ENCODE measurements at places on chromosomes 4 and X.

GRCh38 chr4:99847362-99847976, 30.8 kb downstream of the DAPP1 start:
- peak; percentile 50 for DNase-seq

DNA sequence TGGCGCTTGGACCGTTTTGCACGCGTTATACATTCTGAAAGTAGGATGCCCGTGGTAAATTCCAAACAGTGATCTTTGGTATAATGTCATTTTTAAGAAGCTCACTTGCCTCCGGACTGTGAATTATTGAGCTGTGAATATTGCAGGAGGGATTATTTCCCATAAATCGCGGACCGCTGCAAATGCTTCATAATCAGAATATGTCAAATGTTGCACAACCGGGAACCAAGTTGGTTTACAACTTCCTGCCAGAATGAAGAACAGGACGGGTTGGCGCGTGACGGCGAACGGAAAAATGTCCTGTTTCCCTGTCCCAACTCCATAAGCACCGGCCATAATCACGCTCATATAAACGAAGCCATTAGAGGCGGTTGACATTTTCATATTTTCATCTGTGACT, 67.6 kb downstream of the SHOX start:
- DNase-seq, result no peak

DNA sequence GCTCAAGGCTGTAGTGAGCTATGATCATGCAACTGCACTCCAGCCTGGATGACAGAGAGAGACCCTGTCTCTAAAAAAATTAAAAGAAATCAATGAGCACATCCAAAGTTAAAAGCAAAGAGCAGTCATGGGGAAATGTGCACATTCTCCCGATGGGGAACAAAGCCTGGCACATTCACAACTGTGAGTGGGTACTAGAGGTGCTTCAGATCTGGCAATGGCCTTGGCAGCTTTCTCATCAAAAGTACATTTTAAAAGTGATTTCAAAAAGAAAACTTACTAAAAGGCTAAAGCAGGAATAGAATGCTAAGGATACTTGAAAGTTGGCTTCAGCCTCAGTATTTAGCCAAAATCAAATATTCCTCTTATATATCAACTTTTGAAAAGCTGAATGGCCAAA, 145.9 kb upstream of the MAOA start:
- DNase-seq, result no peak

DNA sequence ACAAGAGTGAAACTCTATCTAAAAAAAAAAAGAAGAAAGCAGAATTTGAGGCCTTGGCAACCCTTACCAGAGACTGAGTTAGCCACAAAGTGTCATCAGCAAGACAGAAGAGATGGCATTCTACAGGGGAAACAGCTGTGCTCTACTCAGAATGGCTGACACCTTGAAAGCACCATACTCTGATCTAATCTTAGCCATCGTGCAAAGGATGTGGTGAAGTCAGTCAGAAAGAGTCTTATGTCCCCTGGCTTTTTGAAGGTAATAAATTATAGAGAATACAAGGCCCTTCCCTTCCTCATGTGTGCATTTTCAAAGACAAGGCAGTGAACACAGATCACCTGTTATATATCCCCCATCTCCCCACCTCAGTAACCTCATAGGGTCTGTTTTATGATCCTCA, 13.2 kb downstream of the CLNK start:
- peak; percentile 48 for DNase-seq

DNA sequence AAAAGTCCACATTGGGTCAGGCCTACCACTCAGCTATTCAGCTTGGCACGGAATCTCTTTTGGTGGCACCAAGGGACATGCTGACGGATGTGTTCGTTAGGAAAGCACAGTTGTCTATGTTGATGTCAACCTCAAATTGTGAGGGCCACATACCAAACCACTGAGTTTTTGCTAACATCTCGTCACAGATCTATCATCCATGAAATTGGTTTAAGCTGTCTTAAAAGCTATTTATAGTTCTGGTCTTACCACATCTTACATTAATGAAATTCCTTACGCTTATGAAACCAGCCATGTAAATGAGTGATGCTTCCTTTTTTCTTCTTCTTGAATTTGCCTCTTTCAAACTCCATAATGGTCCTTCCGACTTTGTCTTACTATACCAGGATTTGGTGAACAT, 101.5 kb downstream of the MGST2 start:
- no peak for DNase-seq

- no peak for DNase-seq
Observed at GRCh38 chrX:155889328-155889727, 8.2 kb downstream of the VAMP7 start.

DNA sequence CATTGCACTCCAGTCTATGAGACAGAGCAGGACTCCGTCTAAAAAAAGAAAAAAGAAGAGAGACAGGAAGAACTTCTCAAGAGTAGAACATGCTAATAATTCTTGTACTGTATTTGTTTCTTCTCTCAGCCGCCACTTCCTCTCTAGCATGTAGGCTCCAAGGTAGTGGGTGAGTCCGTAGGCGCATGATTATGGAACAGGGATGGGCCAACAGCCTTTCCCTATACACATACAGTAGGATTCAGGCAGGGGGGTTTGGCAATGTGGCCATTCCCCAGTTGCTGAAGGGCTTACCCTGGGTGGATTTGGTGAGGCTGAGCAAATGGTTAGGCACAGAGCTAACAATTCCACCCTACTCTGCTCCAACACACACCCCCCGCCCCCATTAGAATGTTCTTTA, 35.0 kb upstream of the APLN start:
- no peak for DNase-seq

DNA sequence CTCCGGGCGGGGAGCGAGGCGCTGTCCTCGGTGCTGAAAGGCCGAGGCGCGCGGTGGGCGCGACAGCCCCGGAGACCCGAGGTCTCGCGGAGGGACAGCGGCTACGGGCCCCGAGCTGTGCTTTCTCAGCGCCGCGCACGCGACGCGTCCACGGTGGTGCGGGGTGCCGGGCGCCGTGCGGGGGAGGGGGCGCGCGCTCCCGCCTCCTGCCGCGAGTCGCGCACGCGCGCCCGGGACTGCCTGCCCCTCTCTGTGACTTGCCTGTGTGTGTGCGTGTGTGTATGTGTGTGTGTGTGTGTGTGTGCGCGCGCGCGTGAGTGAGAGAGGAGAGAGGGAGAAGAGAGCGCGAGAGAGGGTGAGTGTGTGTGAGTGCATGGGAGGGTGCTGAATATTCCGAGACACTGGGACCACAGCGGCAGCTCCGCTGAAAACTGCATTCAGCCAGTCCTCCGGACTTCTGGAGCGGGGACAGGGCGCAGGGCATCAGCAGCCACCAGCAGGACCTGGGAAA, at the start of gene GRIA2:
GRIA2 (plus strand) TSS at position 358 of the 511 bp plus-strand sequence. CDS start 315 bp downstream, outside the sequence.
- no peak for DNase-seq

- DNase-seq, result no peak
Observed at GRCh38 chr4:3107691-3108121, 33.2 kb downstream of the HTT start.

GRCh38 chr4:67332627-67333026, 212.7 kb downstream of the CENPC start:
- DNase-seq, result no peak

- no peak for DNase-seq
Observed at GRCh38 chr4:124783847-124784246, 71.3 kb upstream of the ANKRD50 start.

GRCh38 chrX:2374086-2374485, 126.7 kb downstream of the DHRSX start:
- DNase-seq, result no peak

DNA sequence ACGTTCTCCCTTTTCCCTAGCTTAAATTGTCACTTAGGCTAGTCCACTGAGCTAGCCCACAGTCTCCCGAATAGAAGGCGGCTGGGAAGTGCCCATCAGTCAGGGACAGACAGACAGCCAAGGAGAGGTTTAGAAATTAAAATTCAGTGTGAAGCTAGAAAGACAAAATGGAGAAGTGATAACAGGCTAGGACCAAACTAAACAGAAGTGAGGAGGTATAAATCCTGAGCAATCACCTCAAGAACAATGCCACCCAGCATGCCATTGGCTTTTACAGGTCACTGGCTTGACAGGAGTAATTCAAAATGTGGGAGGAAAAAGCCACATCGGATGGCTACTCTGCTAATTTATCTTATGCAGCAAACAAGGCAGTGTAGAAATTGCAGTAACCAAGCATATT, 138.9 kb downstream of the MAPK10 start:
- no peak for DNase-seq

GRCh38 chrX:40504801-40505605, 75.8 kb upstream of the ATP6AP2 start:
- no peak for DNase-seq

GRCh38 chr4:24056289-24056688, 166.4 kb upstream of the PPARGC1A start:
- DNase-seq, result no peak

DNA sequence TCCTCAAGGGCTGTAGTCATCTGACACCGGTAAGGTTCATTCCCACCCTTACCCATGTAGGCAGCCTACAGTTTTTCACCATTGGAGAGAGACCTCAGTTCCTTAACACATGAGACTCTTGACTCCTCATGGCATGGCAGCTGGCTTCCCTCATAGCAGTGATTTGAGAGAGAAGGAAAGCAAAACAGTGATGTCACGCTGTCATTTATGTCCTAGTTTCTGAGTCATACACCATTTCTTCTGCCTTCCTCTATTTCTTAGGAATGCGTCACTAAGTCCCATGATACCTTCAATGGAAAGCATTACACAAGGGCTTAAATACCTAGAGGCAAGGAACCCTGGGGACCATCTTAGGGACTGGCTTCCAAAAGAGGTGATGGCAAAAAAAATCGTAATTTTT, 226.1 kb downstream of the SPCS3 start:
- no peak for DNase-seq

- DNase-seq, result no peak
Observed at GRCh38 chrX:124421898-124422655, 75.7 kb downstream of the SH2D1A start.

DNA sequence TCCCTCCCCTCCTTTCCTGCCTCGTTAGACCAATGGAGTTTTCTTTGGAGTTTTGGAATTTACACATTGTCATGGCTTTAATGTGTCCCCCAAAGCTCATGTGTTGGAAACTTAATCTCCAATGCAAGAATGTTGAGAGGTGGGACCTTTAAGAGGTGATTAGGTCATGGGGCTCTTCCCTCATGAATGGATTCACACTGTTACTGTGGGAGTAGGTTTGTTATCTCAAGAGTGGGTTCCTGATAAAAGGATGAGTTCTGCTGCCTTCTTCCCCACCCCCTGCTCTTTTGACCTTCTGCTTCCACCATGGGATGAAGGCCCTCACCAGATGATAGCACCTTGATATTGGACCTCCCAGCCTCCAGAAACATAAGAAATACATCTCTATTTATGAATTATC, 16.8 kb downstream of the MORF4L2 start:
- DNase-seq, result no peak

- DNase-seq, result no peak
Observed at GRCh38 chr4:26732356-26732755, 128.3 kb upstream of the STIM2 start.

GRCh38 chr4:122045533-122045932, 93.7 kb upstream of the TRPC3 start:
- no peak for DNase-seq

DNA sequence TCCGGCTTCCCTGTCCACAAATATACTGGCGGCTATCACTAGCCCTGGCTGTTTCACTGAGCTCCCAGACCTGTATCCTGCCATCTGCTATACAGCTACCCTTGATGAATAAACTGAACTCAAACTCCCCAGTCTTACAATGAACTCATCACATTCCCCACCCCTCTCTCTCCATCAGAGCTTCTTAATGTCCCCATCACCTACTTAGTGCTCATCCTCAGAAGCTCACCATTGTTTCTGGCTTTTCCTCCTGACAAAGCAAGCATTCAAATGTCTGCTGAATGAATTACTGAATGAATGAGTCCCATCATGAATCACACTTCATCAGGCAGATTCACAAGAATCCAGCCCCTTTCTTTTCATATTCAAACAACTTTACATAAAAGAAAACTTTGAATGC, 5.7 kb upstream of the DGAT2L6 start:
- no peak for DNase-seq

- DNase-seq, result no peak
Observed at GRCh38 chr4:39936565-39937418, 40.9 kb downstream of the PDS5A start.

GRCh38 chr4:7190691-7191545, 1.4 kb upstream of the SORCS2 start:
- DNase-seq, result no peak

GRCh38 chrX:65752294-65752693, 84.8 kb downstream of the MSN start:
- no peak for DNase-seq

- no peak for DNase-seq
Observed at GRCh38 chr4:4851906-4852305, 7.6 kb upstream of the MSX1 start.

DNA sequence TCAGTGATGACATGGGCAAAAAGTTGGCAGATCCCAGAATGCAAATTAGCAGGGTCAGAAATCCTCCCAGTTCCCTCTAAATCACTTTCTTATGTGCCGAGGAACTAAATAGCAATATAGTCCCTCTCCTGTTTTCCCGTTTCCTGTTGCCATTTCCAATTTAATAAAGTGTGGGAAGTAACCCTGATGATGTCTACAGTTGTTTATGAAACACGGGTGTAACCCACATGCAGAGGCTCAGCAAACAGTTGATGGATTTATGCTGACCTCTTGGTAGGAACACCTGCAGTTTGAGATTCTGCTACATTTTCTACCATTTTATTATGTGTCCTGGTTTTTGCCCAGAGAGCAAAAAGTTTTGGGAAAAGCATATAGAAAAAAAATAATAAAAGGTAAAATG, 56.7 kb downstream of the FGFBP1 start:
- DNase-seq, result no peak

All from activated CD8-positive, alpha-beta memory T cell treated with anti-CD3 and anti-CD28 coated beads, Interleukin-2, amount 10 ng/mL, durations not matched to agents 7 days and 5 days (primary cell).